Left kidney (tissue), 8 donors: ENCODE measurements at places on chromosomes 6 and 20. TPM values are rescaled to one million over a fixed set of nuclear protein-coding genes. Genes with fewer than 3 reads are reported as not detected.
A peak's percentile ranks its signal among the peaks of the same experiment; 100 is the strongest.

- DNase-seq: no peak
Observed at GRCh38 chr6:143621159-143621873, 56.4 kb upstream of the PHACTR2 start.

BFSP1 gene
- 3.6 TPM for polyA plus RNA-seq

RUNX2 gene
- polyA plus RNA-seq: 2.5 TPM

PBOV1 gene
- polyA plus RNA-seq: 0.13 TPM

PPIL6 gene
- 21.5 TPM for polyA plus RNA-seq

DNA sequence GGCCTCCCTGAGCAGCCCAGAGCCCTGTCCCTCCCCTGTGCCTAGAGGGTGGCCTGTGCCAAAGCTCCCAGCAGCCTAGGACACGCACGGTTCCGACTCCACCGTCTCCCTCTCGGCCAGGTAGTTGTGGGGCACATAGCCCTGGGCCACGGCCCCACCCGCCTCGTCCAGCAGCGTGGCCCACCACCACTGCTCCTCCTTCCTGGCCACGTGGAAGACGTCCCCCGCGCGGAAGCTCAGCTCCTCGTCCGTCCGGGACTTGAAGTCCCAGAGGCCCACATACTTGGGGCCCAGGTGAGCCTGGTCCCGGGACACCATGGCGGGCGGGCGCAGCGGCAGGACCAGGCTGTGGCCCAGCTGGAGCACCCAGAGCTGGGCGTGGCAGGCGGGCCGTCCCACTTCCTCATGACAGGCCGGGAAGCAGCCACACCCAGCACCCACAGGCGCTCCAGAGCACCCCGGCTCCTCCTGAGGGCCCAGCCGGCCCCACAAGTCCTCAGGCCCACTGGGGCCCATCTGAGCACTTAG lies at the start of gene PTK6:
Gene PTK6 (minus strand): TSS at position 380 of the 528 bp plus-strand sequence. CDS start 62 bp downstream, at position 318.
- DNase-seq: no peak

- DNase-seq: no peak
Observed at GRCh38 chr6:3946778-3947177, 97.6 kb downstream of the FAM50B start.

DNA sequence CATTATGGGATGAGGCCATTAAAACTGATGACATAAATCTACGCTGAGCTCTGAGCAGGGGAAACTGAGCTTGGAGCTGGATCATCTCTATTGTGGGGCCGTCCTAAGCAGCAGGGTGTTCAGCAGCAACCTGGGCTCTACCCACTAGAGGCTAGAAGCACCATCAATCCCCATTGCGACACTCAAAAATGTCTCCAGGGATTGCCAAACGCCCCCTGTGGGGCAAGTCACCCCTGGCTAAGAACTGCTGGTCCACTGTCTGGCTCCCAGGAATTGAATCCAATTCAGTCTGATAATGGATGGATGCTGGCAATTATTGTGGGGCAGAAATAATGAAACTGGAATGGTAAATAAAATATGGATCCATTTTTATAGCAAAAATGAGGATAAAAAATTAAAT lies 38.2 kb downstream of the PMEPA1 start:
- DNase-seq: no peak

DNA sequence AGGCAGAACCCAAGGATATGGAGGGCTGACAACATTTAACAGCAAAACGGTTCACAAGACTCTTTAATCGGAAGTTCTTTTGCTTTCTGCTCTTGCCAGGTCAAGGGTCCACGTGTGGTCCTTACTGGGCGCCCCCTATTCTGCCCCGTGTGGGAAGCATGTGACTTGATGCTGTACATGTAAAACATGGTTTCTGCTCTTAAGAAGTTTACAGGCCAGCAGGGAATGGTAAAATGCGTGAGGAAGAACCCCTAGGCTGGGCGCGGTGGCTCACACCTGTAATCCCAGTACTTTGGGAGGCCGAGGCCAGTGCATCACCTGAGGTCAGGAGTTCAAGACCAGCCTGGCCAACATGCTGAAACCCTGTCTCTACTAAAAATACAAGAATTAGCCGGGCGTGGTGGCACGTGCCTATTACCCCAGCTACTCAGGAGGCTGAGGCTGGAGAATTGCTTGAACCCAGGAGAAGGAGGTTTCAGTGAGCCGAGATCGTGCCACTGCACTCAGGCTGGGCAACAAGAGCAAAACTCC lies 19.3 kb downstream of the ZNF217 start:
- no peak for DNase-seq

CST5 gene
- polyA plus RNA-seq: 0.18 TPM

COL19A1 gene
- 4.0 TPM for polyA plus RNA-seq

DNA sequence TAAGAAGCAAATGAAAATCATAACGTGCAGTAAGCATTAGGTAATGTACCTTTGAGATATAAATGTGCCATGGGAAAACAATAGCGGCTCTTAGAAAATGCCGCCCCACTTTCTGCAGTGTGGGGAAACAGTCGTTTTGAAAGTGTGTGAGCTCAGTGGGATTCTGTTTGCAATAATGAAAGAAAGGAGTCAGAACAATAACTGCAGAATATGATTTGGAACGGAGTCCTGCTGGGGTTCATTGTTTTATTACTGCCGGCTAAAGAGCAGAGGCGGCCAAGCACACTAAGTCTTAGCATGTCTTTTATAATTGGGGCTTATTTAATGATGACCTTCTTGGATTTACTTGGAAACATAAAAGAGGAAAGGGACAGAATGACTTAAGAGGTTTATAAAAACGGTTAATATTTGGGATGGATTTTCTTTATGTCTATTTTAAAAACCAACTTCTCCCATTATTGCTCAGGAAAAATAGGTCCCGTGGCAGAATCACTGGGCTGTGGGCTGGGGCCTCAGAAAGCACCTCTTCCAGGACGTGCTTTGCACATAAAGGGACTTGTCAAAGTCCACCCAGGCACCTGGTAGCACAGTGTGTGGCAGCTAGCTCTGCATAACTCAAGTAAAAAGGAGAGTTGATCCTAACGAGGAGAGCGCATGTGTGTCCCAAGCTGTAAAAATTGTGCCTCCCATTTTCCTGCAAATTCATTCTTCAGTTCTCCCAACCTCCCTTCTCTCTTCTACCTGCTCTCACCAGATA lies 44.0 kb upstream of the SLC22A16 start:
- no peak for DNase-seq

DNA sequence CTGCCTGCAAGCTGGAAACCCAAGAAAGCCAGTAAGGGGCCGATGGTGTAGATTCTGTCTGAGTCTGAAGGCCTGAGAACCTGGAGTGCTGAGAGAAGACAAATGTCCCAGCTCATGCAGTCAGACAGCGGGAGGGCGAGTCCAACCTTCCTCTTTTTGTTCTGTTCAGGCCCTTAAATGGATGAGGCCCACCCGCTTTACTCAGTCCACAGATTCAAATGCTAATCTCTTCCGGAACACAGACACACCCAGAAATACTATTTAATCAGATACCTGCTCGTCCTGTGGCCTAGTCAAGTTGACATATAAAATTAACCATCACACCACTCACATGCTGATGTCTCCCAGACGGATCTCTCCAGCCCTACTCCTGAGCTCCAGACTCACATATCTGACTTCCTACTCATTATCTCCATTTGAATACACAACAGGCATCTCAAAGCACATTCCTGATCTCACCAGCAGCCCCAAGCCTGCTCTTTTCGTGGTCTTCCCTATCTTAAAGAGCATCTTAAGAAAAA lies 26.7 kb upstream of the SRC start:
- no peak for DNase-seq

DNA sequence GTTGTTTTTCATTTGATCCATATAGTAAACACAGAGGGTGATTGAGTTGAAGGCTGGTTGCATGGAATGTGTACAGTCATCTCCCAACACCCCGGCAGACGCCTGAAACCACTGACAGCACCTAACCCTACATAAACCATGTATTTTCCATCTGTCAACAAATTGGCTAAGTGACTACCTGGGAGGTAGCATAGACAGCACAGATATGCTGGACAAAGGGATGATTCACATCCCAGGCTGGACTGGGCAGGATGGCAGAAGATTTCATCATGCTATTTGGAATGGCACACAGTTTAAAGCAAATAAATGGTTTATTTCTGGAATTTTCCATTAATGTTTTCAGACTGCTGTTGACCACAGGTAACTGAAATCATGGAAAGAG lies 4.4 kb upstream of the VIP start:
- no peak for DNase-seq

KLC4 gene
- polyA plus RNA-seq: 72.4 TPM

DNA sequence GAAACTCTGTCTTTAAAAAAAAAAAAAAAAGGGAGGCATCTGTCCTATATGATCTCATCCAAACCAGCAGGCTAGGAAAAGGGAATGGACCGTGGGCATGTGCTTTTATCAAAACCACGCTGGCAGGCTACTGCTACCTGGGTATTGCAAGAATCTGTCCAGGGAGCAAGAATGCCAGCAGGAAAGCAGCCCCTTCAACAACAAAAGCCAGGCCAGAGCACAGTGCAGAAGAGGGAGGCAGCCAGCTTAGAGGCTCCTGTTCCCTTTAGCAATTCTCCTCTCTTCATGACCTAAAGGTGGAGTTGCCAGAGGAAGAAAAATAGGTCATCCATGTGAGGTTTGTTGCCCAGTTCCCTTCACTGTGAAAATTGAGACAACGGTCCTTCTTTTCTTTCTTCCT lies 18.2 kb downstream of the TBC1D20 start:
- DNase-seq: no peak

PPP1R16B gene
- polyA plus RNA-seq: 6.9 TPM

MYBL2 gene
- 34.0 TPM for polyA plus RNA-seq

DNA sequence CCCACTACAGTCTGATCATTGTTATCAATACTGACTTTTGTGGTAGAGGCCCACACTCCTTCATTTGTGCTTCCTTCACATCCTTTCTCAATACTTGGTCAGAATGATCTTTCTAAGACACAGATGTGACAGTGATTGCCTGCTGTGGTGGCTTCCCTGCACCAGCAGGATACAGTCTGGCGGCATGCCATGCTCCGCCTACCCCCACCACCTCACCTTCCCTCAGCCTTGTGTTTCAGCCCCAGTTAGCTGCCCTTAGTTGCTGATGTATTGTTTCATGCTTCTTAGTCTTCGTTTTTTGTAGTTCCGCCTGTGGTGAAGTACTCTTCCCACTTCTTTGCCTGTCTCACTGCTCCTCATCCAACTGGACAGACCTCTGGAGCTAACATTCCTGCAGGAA lies 10.9 kb downstream of the LRRC1 start:
- DNase-seq: no peak

- no peak for DNase-seq
Observed at GRCh38 chr20:1402149-1402548, 9.3 kb upstream of the FKBP1A start.

UBE2V1 gene
- polyA plus RNA-seq: 184 TPM

DNA sequence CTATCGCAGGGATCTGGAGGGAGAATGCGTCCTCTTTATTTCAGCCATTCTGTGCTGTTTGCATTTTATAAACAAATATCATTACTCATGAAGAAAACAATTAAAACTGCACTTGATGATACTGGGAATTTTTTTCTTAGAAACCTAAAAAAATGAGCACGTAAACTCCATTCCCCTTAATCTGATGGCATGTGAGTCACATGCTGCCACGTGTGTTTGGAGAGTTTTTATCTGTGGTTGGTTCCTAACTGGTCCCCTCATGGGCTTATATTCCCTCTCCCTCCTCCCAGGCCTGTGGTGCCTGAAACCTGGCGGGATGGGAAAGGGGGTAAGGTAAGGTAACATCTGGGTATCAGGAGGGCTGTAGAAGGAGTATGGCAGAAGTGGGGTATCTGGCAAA lies 6.5 kb downstream of the PACSIN1 start:
- DNase-seq: no peak

DNA sequence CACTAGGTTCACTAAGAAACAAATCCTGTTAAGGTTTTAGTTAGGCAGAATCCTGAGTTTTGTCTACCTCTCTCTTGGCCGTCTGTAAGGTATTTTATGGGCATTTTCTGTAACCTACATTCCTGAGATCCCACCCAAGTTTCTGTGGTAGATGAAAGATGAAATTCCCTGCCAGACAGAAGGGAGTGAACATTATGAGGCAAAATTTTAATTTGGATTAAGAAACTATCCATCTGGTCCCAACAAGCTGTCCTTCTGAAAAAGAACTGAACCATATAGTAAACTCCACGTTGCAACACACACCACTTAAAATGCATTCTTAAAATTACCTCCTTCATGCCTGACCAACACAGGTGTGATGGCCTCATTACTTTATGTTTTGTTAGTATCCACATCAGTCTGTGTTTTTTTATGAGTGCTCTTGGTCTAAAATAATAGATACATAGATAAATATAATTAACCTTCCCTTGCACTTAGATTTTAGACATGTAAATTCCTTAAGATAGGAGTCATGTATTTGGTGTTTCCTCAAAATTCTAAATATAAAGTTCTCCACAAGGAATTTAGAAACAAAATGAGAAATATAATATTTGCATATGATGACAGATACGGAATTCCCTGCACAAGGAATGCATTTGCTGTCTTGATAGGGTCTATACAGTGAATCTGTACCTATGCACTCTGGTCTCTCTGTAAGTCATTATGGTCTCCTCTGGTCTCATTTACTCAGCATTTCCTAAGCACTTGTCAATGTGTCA lies 86.5 kb downstream of the CHD6 start:
- no peak for DNase-seq

- DNase-seq: no peak
Observed at GRCh38 chr20:41165001-41165882, 27.9 kb downstream of the PLCG1 start.

ADGRG6 gene
- polyA plus RNA-seq: 35.6 TPM

DNA sequence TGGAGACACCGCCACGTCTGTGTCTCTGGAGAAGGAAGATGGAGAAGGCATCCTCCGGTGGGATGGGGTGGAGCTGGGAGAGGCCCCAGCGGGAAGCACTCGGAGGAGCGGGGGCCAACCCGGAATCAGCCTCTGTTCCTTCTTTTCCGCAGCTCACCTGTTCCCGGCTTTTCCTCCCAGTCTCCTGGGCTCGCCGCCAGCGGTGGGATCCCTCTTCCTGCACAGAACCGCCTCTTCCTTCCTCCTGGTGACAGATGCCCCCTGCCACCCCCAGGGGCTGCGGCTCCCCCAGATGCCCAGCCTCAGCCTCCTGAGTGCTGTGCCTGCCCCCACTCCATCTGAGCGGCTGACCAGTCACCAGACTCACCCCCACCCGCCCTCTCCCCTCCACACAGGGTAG lies 23.3 kb downstream of the RAMACL start:
- no peak for DNase-seq

- peak; percentile 58 for DNase-seq
Observed at GRCh38 chr6:87066449-87067333, 28.2 kb downstream of the CGA start.

GRCh38 chr6:140960566-140960965 lies 1172.2 kb upstream of the GJE1 start:
- DNase-seq: no peak

- no peak for DNase-seq
Observed at GRCh38 chr6:80543598-80544222, 437.2 kb downstream of the BCKDHB start.

GRCh38 chr6:167116109-167116837 lies 6.6 kb upstream of the CCR6 start:
- DNase-seq: no peak

DNA sequence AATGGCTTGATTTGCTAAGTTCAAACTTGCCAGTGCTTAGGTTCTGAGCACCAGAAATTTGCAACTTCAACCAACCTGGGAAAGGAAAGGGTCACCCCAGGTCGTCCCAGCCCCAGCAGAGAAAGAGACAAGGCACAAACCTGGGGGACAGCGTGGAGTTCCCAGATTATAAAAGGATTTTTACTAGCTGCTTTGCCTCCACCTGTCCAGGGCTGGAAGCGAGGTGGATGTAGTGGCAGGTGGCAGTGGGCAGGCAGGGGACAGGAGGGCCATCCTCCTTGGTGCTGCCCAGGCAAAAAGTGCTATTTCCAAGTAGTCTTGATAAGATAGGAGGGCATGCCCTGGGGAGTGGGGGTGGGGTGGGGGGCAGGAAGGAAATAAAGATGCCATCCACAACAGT lies 4.9 kb downstream of the PAX1 start:
- DNase-seq: no peak

- DNase-seq: no peak
Observed at GRCh38 chr20:41255655-41256054, 61.9 kb downstream of the ZHX3 start.
